Stimulated activated CD8-positive, alpha-beta memory T cell treated with anti-CD3 and anti-CD28 coated beads, Interleukin-7, amount 100 ng/mL, for 24 hours (primary cell): ENCODE measurements at places on chromosomes 1 and 21.

DNA sequence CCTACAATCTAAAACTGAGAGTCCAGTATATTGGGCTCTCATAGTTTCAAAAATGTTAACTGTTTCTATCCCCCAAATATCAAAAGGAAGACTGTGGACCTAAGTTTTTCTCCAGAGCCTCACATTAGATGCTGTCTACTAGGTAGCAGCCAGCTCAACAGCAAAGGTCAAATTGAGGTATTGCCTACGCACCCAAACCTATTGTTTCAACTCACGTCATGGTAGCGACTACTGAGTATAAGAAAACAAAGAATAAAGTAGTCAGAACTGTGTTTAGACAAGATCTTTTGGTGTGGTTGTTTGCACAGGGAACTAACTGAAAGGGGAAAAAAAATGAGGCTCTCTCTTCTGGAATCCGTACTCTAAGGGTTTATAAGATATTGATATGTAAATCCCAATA is 173.2 kb downstream of the LBR start:
- DNase-seq, result no peak

- no peak for DNase-seq
Observed at GRCh38 chr1:245067257-245067656, 87.5 kb upstream of the KIF26B start.

GRCh38 chr1:43992232-43992995 is 1.0 kb downstream of the CCDC24 start:
- no peak for DNase-seq

DNA sequence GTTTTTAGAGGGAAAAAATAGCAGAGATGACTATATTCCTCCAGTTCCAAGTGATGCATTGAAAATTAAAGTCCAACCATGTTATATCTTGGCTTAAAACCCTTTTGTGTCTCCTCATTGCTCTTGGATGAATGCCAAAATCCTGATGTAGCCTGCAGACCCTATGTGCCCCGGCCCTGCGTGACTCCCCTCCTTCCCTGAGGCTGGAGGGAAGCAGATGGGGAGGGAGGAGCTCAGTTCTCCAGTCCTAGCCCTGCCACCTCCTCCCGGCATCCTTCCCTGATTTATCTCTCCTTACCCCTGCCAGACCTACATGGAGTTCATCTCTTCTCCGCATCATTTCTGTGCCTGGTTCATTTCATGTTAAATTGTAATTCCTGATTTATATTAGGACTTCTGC is 397.4 kb downstream of the PTPRU start:
- DNase-seq, result no peak

- no peak for DNase-seq
Observed at GRCh38 chr1:201937624-201938213, 8.6 kb downstream of the LMOD1 start.

GRCh38 chr1:111285879-111286278 is 4.8 kb upstream of the CHIA start:
- DNase-seq, result no peak

GRCh38 chr1:36133484-36133883 is 8.5 kb upstream of the COL8A2 start:
- no peak for DNase-seq

DNA sequence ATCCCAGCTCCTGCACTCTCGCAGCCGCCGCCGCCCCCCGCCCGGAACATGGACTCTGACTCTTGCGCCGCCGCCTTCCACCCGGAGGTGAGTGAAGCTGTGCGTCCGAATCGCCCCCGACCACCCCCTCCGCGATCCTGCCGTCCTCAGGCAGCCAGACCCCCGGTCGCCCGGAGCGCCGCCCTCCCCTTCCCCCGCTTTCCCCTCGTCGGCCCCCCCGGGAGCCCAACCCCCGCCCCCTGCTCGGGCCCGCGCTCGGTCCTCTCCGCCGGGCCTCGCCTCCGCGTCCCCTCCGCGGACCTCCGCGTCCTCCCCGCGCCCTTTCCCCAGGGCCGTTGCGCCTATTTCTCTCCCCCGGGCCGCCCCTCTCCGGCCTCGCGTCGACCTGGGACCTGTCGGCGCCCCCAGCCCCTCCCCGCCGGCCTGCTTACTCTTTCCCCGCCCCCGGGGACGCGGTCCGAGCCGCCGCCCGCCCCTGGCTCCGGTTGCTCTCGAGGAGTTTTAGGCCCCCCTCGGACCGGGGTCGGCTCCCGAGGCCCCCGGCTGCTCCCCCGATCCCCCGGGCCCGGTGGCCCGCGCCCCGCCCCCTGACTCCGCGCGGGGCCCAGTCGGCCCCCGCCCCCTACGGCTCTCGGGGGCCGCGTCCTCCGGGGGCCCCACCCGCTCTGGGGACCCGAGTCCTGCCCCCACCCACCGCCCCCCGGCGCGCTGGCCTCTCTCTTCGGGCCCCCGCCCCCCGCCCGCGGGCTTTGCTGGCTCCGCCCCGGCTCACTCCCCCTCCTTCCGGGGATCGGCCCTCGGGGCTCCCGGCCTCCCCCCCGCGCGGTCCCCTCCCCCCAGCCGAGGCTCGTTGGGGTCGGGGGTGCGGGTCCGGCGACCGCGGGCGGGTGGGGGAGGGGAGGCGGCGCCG is 743 bp downstream of the PHF13 start:
- no peak for DNase-seq

GRCh38 chr1:14597343-14598006 is 1.0 kb upstream of the KAZN start:
- DNase-seq, result no peak

- no peak for DNase-seq
Observed at GRCh38 chr1:24293392-24294227, 25.5 kb upstream of the GRHL3 start.

DNA sequence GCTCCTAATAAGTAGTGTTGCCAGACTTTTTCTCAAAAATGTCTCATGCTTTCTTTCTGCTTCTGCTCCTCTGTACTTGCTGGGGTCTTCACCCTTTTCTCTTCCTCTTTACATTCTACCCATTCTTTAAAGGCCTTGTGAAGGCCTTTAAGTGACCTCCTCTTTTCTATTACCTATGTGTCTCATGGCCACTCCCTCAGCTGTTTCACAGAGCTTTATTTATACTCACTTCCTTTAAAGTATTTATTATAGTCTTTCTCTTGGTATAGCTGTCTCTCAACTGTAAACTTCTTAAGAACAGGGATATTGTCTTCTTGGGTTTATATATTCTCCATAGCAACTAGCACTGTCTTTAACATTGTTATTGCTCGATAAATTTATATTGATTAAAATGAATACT is 792 bp downstream of the GOLPH3L start:
- no peak for DNase-seq

DNA sequence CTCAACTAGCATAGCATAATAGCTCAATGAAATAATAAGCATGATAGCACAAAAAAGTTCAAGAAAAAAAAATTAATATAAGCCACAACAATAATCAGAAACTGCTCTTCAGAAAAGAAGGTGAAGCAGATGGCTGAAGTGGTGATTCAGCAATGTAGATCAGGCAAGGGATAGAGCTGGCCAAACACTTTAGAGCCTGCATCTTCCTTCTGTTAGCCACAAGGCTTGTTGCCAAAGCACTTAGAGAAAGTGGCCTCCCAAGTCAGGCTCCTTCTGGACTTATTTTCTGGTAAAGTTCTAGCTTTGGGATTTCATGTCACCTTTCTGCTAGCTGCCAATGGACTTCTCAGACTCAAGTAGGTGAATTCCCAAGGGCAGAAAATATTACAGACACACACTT is 60.3 kb upstream of the C1orf87 start:
- no peak for DNase-seq

GRCh38 chr1:244231572-244232315 is 180.7 kb downstream of the ZBTB18 start:
- DNase-seq, result no peak

DNA sequence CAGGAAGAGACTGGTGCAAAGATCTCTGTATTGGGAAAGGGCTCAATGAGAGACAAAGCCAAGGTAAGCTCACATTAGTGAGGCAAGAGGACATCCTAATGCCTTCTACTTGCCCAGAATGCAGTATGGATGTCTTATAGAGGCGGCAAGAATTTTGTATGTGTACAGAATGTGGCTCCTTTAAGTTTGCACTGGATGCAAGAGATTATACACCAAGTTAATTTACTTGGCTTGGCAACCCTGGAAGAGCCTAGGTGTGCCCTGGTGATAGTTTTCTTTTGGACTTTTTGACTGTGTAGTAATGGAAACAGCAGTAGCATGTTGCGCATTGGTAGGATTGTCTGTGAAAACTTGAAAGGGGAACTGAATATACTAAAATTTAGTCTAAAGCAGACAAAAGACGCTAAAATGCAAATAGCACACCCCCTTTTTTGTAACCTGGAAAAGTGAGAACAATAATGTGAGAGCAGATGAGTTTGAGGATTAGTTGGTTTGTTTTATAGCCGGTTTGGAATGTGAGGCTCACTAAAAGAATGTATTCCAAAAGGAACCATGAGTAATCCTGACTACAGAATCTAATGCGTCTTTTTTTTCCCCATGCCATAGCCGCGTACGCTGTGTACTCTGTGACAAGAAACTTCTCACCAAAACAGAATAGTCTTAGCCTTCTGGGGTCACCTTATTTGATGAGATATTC is 18.1 kb downstream of the KHDRBS1 start:
- DNase-seq, result no peak

GRCh38 chr1:157162345-157162744 is 24.1 kb upstream of the ETV3 start:
- DNase-seq, result no peak

DNA sequence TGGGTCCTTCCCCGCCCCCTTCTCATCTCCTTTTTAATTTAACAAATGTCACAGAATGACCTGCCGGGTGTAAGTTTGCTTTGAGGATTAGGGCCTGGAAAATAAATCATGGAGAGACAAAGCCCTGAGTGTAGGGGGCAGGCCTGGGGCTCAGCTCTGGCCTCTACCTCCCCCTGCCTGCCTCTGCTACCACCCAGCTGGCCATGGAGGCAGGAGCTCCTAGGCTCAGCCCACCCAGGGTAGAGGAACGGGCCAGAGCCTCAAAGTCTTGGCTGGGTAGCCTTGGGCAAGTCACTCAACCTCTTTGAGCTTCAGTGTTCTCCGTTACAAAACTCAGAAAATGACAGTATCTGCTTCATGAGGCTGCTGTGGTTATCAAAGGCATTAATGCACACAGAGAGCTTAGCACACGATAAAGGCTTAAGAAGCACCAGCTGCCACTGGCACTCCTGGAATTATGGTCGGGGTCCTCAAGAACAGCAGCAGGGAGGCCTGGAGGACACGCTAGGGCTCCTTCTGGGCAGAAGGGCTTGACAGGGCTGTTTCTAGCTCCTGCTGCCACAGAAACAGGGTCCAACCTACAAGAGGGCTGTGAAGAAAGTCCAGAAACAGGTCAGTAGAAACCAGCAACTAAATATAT is 39.0 kb downstream of the LRP8 start:
- no peak for DNase-seq

DNA sequence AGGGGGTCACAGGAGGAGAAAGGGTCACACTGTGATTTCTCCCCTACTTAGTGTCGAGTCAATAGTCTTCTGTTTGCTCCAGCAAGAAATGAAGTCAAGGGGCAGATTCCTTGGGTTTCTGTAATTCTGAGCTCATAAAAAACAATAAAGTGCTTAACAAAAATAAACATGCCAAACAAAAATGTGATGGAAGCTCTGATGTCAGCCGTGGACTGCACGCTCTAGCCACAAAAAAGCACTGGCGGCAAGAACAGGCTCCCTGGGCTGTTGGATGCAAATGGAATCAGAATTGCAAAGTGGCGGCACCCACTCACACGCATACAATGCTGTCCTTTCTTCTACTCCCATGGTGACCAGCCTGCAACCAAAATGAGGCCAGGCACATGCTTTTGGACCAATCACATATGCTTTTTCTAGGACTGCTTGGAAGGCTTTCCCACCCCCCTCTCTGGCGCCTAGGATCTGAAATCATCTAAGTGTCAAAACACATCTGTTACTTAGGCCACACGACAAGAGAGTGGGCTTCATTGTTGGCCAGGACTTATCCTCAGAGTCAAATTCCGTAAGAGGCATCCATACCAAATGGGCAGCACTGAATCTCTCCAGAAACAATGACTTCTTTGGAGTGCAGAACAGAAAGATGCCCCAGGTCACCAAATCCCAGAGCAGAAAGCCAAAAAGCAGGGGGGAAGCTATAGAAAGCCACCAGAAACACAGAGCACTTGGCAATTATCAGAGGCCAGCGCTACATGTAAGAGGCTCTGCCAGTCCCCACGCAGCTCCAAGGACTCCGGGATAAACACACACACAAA is 9.2 kb downstream of the C1orf198 start:
- no peak for DNase-seq

DNA sequence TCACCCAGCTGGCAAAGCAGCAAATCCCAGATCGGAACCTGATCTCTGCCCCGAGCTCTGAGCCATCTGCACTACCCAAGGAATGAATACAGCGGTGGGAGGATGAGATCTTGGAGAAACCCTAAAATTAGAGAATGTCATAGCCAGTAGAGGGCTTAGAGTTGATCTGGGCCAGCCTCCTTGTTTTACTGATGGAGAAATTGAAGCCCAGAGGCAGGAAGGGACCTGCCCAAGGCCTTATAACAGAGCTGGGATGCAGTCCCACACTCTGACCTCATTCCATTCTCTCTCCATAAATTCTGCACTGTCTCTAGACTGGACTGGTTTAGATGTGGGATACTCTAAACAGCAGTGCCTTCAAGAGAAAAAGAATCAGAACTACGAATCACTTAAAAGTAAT is 4.8 kb upstream of the SFN start:
- DNase-seq, result no peak

DNA sequence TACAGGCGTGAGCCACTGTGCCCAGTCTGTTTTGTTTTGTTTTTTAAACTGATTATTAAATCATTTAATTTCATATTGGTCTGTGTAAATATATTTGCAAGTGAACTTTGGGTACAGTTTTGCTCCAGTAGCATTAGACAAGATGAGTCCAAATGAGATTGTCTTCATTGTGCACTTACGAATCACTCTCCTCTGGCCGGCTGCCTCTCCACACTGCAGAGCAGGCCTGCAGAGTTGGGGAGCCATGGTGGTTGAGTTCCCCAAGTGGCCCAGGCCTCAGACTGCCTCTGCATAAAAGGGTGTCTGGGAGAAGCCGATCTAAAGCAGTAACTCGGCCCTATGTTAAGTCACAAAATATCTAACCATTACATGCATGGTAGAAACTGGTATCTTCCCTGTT is 74.8 kb downstream of the ATP5PO start:
- no peak for DNase-seq

- no peak for DNase-seq
Observed at GRCh38 chr1:51715369-51715768, 98.5 kb downstream of the OSBPL9 start.

DNA sequence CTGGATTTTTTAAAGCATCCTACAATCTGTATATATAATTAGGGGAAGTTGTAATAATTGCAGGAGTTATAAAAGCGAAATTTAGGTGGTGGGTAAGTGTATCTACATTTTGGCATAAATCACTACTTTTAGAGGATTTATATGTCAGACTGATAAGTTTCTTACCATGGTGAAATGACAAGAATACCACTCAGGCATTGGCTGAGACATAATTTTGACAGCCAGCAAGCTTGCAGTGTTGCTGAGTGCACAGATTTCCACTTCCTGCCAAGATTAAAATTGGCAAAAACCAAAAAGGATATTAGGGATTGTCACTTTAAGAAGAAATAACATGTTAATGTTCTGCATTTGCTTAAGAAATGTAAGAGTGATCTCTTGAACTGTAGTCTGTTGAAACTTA is 28.2 kb downstream of the NFIA start:
- no peak for DNase-seq

GRCh38 chr1:177315261-177315660 is 144.5 kb downstream of the BRINP2 start:
- no peak for DNase-seq
